Stimulated activated CD8-positive, alpha-beta memory T cell treated with anti-CD3 and anti-CD28 coated beads, Interleukin-12 subunit alpha, Interleukin-12 subunit beta, amount 100 ng/mL, for 1 hour (primary cell): ENCODE measurements at places on chromosomes 5 and 9.

GRCh38 chr5:37810311-37810710 is 29.5 kb downstream of the GDNF start:
- DNase-seq: no peak

DNA sequence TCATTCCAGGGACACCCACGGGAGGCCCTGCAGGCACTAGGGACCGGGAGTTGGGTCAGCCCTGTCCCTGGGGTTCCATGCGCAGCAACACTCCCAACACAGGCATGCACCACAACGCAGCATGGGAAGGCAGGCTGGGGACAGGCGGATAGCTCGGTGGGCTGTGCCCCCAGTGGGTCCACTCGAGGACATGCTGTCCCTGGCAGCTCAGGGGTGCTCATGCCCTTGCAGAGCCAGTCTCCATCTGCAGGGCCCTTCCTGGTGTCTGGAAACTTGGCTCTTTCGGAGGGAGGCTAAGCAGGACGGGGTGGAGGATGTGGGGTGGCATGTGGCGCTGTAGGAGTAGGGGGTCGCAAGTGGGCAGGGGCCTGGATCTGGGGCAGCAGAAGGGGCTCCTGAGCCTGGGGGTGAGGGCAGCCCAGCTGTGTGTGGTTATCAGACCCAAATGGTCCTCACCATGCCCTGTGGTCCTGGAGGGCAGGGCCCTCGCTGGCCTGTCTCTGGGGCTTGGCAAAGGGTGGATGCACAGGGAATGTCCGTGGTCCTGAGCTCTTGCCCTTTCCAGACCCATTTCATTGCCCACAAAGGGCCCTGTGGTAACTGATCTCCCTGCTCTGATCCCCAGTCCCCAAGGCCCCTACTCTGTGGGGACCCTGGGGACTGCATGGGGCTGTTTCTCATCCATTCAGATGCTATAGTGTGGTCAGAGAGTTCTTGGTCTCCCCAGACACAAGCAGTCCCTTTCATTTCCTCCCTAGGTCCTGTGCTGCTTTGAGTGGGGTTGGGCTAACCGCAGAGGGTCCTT is 90.3 kb upstream of the PHYKPL start:
- no peak for DNase-seq

DNA sequence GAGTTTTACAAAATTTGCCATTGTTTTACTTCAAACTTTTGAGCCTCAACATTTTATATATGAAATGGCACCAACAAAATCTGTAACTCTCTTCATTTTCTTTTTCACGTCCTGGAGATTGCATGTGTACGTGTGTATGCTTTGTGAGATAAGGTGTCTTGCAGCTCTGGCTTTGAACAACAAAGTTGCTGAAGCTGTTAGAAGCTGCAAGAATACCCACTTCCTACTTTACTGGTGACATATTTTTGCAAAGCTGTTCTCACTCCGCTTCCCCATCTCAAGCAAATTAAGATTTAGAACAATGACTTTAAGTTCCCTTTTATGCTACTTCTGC is 41.8 kb downstream of the FYB1 start:
- no peak for DNase-seq

DNA sequence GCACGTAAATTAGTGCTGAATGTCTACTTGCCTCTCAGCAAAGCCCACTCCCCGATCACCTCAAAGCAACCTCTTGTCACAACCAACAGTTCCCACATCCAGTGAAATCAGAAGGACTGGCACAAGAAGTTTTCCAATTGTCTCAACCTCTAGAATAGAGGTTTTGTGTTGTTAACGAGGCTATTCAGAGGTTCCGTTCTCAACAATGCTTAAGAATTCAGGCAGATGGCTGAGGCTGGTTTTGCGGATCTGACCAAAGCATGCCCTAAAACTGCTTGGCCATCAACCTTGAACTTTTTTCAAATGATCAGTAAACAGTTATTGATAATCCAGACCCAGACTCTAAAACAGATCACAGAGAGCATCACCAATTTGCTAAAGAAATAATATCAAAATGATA is 52.9 kb downstream of the MAPKAP1 start:
- DNase-seq: no peak

DNA sequence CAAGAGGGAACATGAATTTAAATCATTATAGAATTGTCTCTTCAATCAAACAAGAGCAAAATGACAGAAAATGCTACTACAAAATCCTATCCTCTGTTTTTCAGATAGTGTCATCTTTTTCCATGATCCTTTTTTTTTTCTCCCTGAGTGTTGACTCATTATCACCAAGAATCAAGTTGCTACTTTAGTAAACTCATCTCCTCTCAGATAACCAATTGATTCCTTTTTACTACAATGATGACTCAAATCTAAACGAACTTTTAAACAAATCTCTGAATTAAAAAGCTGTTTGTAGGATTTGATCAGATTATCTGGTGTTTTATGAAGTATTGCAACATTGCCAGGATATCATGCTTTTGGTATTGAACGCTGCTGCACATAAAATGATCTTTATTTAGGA is 23.9 kb upstream of the IL7R start:
- no peak for DNase-seq

GRCh38 chr9:19161257-19162025 is 34.1 kb upstream of the PLIN2 start:
- DNase-seq: peak; percentile 9

GRCh38 chr9:92151691-92152393 is 36.6 kb upstream of the SPTLC1 start:
- no peak for DNase-seq

GRCh38 chr9:6072865-6073264 is 57.4 kb upstream of the RANBP6 start:
- no peak for DNase-seq

GRCh38 chr5:148924817-148925216 is 98.4 kb downstream of the ADRB2 start:
- DNase-seq: no peak

DNA sequence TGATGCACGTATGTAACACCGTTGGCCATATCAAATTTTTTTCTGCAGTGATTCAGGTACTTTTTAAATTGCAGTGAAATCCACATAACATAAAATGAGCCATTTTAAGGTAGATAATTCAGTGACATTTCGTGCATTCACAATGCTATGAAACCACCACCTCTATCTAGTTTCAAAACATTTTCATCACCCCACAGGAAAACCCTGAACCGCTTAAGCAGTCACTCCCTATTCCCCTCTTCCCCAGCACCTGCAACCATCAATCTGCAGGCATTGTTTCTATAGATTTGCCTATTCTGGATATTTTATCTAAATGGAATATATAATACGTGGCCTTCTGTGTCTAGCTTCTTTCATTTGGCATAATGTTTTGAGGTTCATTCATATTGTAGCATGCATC is 79.2 kb downstream of the BOD1 start:
- DNase-seq: no peak

- no peak for DNase-seq
Observed at GRCh38 chr9:99037769-99038483, 67.0 kb upstream of the TGFBR1 start.
